ENCODE measurements at places on chromosomes 5 and 9.
A peak's percentile ranks its signal among the peaks of the same experiment; 100 is the strongest.

DNA sequence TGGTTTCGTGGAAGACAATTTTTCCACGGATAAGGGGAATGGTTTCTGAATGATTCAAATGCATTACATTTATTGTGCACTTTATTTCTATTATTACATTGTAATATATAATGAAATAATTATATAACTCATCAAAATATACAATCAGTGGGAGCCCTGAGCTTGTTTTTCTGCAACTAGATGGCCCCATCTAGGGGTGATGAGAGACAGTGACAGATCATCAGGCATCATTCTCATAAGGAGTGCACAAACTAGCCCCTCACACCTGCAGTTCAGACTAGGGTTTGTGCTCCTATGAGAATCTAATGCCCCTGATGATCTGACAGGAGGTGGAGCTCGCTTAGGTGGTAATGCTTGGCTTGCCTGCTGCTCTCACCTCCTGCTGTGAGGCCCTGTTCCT, 6.4 kb downstream of the ISCA1 start:
- no peak for DNase-seq

DNA sequence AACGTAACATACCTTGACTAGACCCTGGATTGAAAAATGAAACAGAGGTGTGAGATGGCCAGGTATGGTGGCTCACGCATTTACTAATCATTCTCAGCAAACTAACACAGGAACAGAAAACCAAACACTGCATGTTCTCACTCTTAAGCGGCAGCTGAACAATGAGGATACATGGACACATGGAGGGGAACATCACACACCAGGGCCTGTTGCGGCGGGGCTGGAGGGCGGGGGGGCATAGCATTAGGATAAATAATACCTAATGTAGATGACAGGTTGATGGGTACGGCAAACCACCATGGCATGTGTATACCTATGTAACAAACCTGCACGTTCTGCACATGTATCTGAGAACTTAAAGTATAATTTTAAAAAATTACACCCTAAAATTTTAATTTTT, 15.9 kb downstream of the RAPGEF6 start:
- DNase-seq = no peak

DNA sequence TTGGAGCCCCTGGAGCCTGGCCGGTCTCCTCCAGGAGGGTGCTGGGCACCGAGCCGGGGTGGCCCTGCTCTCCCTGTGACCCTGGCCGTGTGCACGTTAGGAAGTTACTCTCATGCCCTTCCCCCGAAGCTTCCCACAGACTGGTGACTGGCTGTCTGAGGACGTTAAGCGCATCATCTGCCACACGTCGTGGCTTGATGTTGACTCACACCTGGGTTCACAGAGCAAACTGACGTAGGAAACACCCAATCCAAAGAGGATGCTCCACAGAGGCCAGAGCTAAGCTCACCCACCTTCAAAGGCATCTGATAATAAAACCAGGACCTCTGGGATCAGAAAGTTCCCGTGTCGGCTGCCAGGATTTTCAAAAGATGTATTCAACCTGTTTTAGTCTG, 152.9 kb upstream of the PHYKPL start:
- no peak for DNase-seq

- DNase-seq = peak; percentile 67
Observed at GRCh38 chr5:35736280-35736679, 118.6 kb downstream of the SPEF2 start.

DNA sequence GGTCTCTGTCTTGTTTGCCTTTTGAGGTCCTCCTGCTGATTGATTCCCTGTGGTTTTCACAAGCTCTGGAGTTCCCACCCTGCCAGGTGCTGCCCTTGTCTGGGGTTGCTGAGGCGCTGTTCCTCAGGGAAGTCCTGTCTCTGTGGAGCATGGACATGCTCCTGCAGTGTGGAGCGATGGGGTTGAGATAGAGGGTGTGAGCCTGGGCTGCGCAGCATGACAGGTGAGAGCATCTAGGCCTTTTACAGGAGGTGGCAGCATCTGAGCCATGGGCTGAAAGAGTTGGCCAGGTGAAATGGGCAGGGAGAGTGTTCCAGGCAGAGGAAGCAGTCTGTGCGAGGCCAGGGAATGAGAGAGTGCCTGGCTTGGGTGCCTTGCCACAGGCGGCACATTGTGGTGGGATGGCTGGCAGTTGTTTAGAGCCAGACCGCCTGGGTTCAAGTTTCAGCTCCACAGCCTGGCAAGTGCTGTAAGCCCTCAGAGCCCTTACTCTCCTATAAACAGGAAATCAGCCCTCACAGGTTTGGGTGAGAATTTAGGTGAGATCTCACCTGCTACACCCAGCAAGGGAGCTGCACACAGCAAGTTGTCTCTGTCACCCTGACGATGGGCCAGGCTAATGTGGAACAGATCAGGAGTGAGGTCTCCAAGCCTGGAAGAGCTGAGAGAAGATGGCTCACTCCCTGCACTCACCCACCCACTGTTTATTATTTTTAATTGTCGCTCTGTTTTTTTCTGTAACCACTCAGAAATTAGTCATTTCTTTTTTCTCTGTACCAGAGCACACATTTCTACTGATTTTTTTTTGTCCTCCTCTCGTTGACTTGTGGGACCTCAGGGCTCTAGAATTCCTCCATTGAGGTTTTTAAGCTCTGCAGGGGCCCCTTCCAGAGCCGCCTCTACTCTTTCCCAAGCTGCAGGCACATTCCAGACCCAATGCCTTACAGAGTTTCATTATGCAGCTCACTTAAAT, 19.6 kb downstream of the TCOF1 start:
- DNase-seq = no peak

DNA sequence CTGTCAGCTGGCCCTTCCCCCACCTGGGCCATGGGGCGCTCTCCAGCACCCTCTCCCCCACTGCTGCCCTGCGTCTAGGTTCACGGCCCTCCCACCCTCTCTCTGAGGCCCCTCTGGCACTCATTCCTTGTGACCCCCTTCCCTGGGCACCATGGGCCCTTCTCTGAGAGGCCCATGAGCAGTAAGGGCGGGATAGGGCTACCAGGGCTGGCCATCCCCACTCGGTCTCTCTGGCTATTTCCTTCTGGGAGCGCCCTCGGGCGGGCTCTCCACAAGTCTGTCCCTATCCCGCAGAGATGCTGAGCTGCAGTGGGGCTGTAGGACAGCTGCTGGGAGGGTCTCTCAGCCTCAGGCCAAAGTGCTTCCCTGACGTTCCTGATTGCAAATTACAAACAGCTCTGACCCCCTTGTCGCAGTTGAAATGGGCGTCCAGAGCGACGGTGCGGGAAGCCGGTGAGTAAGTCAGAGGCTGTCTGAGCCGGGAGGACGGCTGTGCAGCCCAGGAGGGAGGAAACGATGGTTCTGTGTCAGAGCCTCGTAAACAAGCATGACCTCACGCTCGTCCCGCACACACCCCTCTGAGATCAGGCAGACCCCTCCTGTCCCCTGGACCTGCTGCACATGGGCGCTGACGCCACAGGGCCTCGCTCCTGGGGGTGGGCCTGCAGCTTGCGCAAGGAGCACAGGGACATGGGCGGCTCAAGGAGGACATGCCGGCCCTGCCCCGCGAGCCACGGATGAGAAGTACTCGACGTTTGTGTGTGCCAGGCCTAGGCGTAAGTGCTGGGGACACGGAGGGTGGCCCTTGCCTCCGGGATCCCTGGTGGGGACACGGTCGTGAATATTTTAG, 36.3 kb upstream of the GFPT2 start:
- no peak for DNase-seq

DNA sequence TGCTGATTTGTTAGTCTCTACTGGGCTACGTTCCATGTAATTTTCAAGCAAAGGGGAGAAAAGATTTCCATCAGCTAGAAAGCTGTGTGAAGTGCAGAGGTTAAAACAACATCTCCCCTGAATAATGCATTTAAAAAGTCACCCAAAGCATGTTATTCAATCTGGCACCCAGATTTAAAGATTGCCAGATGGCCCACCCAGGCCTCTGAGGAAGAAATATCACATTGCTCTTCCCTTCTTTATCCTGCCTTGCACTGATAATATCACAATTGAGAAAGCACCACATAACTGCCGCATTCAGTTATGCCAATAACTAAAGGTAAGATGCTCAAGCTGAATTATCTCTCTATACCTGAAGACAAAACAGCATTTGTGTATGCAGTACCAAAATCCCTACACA, 119.4 kb upstream of the PUM3 start:
- no peak for DNase-seq

DNA sequence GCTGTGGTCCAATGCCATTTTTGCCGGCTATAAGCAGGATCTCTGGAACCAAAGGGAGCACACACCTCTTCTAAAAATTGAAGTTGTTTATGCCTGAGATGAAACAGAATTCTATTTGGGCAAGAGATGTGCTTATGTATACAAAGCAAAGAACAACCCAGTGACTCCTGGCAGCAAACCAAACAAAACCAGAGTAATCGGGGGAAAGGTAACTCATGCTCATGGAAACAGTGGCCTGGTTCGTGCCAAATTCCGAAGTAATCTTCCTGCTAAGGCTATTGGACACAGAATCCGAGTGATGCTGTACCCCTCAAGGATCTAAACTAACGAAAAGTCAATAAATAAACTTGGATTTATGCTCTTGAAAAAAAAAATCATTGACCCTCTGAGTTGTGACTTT, 178.7 kb downstream of the CEMIP2 start:
- no peak for DNase-seq

- DNase-seq = no peak
Observed at GRCh38 chr5:13248253-13248652, 696.2 kb downstream of the DNAH5 start.

Measured in stimulated activated CD4-positive, alpha-beta T cell treated with anti-CD3 and anti-CD28 coated beads, Interleukin-1b, Interleukin-23, amount 100 ng/mL, for 48 hours (primary cell).